ENCODE measurements at places on chromosomes 3 and 15.

DNA sequence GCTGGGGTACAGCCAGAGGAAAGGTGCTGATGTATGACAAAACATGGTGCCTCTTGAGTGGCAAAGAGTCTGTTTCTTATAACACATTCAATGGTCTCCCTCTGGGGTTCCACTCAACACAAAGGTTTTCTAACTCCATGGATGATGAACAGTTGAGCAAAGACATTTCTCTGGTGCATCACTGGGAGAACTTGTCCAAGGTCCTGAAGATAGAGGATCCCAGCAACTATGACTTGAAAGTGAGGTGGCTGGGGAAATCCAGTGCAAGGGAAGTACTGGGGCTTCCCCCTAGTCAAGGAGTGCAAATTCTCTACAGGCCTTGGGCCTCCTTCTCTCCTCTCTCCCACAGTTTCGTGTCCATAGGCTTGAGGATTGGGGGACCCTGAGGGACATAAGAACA is 431.1 kb downstream of the WDR72 start:
- DNase-seq = no peak

GRCh38 chr15:81146466-81146865 is 12.4 kb downstream of the CFAP161 start:
- no peak for DNase-seq

DNA sequence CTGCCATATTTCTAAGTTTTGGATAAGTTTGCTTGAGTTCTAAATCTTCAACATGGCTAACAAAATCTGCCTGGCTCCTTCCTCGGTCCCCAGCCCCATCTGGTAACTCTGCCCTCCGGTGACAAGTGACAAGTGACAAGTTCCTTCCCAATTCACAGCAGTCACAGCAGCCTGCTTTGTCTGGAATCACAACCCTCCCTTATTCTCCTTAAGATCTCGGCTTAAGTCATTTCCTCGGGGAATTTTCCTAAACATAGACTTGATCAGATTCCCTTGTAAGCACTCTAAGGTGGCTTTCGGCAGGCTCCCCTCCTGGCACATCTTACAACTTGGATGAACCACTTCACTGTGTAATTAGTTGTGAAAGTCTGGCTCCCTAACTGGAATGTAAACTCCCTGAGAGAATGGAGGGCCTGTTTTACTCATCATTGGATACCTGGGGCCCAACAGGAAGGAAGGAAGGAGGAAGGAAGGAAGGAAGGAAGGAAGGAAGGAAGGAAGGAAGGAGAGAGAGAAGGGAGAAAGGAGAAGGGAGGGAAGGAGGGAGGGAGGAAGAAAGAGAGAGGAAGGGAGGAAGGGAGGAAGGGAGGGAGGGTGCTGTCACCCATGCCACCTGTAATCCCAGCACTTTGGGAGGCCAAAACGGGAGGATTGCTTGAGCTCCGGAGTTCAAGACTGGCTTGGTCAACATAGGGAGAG is 126.4 kb downstream of the SHQ1 start:
- DNase-seq = no peak

GRCh38 chr15:68433551-68433950 is 1.6 kb upstream of the ITGA11 start:
- no peak for DNase-seq

DNA sequence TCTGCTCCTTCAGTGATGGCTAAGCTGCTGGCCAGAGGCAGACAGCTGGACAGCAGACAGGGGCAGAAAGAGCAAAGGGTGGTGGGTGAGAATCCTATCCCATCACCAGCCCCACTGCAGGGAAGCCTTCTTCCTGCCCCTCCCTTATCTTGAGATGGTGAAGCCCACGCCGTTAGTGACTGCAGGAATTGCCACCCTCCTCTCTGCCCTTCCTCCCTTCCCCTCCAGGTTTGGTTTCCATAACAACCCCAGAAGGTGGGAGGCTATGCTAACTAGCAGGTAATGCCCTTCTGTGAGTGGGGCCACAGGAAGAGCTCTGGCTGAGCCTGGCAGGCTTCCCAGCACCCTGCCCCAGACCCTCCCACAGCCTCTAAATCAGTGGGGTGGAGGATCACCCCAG is 32.8 kb downstream of the SCN5A start:
- no peak for DNase-seq

DNA sequence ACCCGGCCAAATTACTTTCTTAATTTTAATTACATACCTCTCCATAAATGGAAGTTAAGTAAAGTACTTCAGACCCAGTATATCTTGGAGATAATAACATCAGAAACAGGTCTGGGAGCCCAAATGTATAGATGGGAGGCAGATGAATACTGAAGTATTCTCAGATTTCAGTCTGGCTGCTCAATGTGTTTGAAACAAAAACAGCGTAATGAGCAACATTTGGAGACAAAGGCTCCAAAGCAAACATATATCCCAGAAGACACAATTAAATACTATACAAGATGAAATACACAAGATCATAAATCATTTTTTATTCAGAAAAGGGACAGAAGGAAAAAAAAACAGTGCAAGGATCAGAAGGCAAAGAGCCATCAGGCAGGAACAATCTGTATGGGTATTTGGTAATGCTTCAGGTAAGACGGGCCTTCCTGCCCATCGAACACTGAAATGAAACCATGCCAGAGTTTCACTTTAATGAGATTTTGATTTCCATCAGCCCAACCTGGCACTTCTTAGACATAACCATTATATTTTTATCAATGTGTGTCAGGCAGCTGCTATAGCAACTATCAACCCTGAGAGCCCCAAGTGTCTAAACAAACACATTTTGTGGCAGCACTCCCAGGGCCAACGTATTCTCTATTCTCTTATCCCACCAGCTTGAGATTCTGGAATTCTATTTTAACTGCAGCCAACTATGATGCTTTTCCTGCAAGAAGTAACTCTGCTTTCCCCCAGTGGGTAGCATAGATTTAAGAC is 210.8 kb downstream of the STT3B start:
- DNase-seq = no peak

DNA sequence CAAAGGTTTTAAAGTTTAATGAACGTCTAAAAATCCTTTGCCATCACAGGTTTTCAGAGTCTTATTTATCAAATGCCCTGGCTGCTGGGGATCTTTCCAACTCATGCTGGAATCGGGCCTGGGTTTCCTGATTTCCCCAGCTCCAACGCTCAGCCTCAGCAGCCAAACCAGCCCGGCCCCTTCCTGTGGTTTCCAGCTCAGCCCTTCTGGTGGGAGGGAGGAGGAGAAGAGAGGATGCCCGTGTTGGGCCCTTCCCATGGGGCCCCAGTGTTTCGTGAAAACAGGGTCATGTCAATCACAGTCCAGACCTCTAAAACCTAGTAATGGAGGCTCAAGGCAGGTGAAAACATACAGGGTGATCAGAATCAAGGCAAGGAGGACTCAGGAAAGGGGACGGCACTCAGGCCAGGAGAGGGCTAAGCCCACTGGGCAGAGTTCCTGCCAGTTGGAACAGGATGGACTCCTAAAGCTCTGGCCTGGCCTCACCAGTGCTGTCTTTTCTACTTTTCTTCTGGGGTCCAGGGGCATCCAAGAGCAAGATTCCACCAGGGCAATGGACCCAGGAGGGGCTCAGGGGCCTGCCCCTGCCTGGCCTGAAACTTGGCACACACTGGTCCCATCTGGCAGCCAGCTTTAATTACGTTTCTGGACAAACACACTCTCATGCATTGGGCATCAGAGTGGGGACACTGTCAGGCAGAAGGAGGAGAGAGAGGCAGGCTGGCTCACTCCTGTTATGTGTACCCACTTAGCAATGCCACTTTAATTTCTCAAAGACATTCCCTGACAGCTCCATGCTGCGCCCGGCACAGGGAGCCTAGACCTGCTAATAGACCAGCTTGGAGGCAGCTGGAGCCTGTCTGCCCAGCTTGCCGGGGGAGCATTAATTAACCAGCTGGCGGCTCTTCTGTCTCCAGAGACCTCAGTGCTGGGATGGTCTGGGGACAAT is 194.6 kb downstream of the FAM43A start:
- no peak for DNase-seq

- DNase-seq = no peak
These were observed 110.1 kb upstream of the TGFBR2 start for GRCh38 chr3:30496066-30496966.

DNA sequence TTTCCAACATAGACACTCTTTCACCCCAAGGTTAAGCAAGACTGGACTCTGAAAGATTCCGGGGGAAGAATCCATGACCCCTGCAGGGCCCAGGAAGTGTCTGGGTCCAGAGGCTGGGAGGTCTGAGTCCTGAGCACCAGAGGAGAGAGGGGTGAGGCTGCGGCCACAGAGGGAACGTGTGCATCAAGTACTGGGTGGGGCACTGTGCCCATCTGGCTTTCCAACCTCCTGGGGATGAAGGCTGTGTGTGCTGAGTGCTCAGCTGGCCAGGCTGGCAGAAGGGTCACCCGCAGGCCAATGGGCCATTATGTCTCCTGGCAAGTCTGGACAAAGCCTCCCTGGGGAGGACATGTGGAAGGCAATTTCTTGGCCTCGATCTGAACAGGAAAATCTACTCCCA is 3.3 kb downstream of the CHRNA3 start:
- DNase-seq = no peak

DNA sequence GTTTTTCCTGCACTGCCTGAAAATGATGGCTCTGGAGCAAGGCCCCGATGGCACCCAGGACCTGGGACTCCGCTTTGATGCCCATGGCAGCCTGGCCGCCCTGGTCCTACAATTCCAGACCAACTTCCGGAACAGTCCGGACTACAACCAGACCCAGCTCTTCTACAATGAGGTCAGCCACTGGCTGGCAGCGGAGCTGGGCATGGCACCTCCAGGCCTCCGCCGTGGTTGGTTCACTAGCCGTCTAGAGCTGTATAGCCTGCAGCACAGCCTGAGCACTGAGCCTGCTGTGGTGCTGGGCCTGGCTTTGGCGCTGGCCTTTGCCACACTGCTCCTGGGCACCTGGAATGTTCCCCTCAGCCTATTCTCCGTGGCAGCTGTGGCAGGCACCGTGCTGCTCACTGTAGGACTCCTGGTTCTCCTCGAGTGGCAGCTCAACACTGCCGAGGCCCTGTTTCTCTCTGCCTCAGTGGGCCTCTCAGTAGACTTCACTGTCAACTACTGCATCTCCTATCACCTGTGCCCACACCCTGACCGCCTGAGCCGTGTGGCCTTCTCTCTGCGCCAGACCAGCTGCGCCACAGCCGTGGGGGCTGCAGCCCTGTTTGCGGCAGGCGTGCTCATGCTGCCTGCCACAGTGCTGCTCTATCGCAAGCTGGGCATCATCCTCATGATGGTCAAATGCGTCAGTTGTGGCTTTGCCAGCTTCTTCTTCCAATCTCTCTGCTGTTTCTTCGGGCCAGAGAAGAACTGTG is 10.9 kb downstream of the DISP2 start:
- no peak for DNase-seq

DNA sequence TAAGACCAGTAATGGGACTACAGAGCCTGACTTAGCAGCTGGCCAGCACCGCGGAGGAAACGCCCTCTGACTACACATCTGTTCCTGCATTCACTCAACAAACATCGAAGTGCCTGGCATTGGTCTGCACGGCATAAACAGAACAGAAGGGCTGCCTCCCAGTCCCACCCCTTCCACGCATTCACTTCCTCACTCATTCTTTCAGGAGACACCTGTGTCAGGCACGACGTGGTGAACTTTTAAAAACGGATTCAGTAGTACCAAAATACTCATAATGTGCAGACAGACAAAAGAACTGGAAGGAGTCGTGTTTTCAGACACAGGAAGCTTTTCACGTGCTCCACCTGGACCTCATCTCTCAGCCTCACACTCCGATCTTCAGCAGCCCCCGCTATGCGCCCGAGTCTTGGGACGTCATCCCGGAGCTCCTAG is 123.3 kb downstream of the XXYLT1 start:
- DNase-seq = no peak

DNA sequence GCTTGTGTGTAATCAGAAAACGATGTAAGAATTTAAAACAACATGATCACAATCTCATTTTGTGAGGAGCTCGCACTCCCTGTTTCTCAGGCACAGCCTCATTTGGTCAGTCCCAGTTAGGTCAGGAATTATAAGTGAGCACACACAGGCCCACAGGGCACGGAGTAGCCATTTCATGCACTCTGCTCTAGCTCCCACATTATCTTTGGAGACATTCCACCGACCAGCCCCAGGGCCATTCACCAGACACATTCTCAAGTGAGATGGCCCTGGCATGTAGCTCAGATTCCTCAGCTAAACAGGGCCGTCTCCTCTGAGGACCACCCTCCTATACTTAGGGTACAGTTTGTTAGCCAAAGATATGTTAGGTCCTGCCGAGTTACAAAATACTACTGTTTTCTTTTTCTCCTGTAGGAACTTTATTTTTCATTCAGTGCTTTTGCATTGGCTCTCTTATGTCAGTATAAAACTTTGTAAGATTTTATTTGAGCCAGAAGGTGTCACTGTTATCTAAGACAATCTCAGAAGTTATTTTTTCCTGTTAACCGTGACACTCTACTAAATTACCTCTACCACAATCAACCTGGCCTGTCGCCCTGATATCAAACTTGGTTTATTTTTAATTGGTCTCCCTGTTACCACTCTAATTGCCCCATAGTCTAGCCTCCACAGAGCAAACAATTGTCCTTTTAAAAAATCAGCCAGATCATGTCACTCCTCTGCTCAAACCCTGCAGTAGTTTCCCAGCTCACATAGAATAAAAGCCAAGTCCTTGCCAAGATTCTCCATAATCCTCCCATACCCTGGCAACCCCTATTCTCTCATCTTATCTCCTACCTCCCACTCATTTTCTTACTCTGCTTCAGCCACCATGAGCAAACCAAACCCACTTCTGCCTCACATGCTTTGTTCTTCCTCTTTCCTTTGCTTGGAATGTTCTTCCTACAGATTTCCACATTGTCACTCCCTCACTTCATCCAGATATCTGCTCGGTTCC is 105.7 kb downstream of the PPP2R3A start:
- DNase-seq = no peak

DNA sequence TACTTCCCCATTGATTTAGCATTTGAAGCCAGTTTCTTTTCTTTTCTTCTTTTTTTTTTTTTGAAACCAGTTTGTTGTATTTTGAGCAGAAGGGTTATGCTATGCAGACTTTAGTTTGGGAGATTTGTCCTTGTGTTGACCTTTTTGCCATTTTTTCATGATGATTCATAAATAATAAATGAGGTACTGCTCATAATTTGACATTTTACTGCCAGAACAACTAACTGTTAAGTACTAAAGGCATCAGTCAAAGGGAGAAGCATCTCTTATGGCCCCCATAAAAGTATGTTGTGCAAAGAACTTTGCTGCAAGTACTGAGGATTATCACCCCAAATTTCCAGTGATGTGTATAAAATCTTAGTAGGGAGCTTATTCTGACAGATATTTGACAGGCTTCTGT is 1.7 kb upstream of the GPR87 start:
- no peak for DNase-seq

DNA sequence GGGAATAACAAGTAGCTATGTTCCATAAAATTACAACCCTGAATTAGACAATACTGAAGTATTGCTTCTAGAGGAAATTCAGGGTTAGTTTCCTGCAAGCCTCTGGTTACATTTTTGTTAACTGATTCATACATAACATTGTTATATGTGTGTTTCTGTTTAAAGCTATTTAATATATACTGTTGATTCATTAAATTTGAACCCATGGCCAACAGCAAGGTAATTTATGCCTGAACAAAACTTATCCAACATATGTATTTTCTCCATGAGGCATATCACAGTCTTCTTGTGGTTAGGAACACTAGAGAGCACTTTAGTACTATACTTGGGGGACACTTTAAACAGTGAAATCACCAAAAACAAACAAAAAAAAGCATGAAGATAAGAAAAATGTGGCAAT is 47.7 kb upstream of the PTX3 start:
- DNase-seq = no peak
